GM04503 (cell line): ENCODE measurements at places on chromosomes 2 and 18.
A peak's percentile ranks its signal among the peaks of the same experiment; 100 is the strongest.

DNA sequence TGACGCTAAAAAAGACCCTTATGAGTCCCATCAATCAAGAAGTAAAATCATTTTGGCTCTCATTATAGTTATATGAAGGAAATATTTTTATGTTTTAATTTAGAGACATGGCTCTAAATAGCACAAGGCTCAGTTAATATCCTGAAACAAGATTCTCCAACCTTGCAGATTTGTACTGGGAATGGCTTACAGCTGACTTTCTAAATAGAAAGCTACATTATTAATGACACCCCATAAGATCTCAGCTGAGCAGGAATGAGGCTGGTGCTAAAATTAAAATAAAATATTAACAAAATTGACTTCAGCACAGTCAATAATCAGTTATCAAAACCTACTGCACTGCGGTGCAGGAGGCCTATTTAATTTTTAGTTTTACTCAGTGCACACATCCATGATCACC lies 136.9 kb downstream of the SLC39A10 start:
- DNase-seq, result no peak

DNA sequence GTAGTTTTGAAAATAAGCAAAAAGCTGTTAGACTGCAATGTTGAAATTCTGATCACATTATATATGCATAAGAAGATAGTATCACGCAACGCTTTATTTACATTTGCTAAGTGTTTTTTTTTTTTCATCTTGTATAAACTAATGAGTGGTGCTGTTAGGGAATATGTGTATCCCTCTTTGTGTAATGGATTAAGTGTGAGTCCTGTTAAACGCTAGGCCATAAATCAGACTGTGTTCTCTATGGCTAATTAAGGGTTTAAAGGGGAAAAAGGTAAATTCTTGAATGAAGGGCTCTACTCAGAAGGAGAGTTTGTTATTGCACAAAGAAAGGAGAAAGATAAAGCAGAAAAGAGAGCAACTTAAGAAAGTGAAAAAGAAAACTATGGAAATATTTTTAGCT lies 4.8 kb upstream of the ASXL3 start:
- DNase-seq, result no peak

- no peak for DNase-seq
Measured at GRCh38 chr2:7116511-7116910, 199.3 kb downstream of the RNF144A start.

- no peak for DNase-seq
Measured at GRCh38 chr2:162574615-162575452, 230.9 kb downstream of the GCA start.

GRCh38 chr2:142745691-142746090 lies 131.8 kb upstream of the KYNU start:
- DNase-seq, result no peak

DNA sequence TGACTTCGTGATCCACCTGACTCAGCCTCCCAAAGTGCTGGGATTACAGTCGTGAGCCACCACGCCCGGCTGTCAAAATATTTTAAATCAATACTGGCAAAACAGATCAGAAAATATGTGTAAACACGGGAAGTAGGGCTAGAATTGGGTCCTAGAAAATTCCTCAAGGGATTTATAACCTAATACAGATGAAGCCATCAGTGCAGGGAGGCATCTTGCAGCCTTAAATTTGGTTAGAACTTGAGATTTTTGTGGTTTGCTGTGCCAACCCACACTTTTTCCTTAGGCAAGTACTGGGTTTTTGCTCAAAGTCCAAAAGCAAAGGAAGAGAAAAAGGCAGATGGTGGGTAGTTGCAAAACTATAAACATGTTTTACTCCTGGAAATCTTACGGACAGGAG lies 33.7 kb upstream of the NFE2L2 start:
- peak; percentile 49 for DNase-seq

- no peak for DNase-seq
Measured at GRCh38 chr2:68458981-68459380, 8.1 kb downstream of the FBXO48 start.

GRCh38 chr2:165876712-165877111 lies 76.9 kb downstream of the TTC21B start:
- no peak for DNase-seq

DNA sequence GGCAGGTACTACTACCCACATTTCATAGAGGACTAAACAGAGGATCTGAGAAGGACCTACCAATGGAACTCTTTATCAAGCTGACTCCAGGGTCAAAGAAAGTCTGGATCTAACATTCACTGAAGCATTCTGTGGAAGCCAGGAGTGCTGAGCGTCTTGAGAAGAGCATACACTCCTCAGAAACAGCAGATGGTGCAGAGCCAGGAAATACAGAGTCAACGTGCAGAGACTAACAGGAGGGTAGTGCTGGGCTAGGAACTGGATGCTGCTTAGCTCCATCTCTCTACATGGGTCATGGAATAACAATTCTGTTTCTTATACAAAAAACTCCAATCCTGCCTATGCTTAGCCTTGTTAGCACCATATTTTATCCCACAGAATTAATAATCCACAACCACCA lies 5.5 kb upstream of the SERTAD2 start:
- DNase-seq, result no peak

DNA sequence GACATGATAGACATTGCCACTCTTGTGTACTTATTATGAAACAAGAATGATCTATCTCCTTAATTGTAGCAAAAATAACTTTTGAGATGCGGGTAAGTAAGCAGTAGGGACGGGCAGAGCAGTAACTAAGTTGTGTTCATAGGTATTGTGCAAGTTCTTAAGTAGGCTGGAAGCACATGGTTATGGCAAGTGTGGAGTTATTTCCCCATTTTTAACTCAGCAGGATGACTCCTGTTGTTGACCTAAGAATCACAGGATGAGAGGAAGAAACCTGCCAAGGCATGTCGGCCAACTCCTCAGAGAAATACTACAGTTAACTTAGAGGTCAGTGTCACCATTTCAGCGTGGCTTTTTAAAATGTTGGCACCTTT lies 51.1 kb upstream of the FN1 start:
- DNase-seq, result no peak

DNA sequence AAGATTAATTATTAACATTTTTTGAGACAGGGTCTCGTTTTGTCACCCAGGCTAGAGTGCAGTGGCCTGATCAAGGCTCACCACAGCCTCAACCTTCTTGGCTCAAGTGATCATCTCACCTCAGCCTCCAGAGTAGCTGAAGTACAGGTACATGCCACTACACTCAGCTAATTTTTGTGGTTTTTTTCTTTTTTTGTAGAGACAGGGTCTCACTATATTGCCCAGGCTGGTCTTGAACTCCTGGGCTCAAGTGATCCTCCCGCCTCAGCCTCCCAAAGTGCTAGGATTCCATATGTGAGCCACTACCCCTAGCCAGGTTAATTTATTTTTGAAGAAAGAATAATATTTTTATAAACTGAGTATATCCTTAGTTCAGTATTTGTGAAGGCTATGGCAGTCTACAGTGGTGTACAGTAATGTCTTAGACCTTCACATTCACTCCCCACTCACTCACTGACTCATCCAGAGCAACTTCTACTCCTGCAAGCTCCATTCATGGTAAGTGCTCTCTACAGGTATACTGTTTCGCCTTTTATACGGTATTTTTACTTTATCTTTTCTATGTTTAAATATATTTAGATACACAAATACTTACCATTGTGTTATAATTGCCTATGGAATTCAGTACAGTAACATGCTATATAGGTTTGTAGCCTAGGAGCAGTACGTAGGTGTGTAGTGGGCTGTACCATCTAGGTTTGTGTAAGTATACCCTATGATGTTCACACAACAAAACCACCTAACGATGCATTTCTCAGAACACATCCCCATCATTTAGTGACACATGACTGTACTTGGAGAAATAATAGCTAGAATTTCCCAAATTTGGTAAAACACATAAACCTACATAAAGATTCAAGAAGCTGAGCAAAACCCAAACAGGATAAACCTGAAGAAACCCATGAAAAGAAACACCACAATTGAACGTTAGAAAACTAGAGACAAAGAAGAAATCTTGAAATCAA lies 38.6 kb downstream of the MGAT4A start:
- DNase-seq, result no peak

DNA sequence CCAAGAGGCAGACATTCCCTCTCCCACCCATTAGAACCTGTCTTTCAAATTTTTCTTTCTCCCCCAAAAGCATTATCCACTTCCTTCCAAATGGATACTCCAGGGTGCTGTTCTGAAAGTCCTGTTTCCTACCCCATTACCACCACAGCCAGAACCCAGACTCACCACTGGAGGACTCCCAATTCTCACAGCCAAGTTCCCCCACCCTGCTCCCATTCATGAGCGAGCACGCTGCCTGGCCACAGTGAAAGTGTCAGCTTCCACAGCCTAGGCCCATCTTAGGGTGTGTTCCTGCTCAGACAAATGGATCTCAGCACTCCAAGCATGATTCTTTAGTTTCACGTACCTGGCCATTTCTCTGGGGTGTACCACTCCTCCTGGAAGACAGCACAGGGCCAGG lies 3.8 kb upstream of the ANKRD53 start:
- no peak for DNase-seq

DNA sequence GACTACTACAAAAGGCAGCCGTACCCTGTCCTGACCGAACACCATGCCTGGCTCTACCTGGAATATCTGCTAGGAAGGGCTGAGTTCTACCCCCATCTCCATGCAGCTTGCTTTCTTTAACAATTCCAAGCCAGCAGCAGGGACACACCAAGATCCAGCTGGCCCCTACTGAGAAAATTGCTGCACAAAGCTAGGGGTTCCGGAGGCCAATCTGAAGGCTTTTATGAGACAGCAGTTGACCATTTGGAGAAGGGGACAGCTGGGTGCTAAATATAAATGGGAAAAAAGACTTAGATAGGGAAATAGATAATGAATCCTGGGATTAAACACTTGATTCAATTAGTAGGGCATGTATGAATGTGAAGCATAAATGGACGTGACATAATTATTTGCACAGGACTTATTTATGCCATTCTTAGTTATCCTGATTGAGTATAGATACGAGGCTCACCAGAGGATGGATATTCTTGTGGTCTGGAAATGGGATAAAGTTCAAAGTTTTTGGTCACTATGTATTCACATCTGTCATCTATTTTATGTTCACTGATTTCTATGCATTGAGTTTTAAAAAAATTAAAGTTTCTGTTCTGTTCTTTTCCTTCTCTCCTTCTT lies 204.0 kb downstream of the ZNF521 start:
- DNase-seq, result no peak

DNA sequence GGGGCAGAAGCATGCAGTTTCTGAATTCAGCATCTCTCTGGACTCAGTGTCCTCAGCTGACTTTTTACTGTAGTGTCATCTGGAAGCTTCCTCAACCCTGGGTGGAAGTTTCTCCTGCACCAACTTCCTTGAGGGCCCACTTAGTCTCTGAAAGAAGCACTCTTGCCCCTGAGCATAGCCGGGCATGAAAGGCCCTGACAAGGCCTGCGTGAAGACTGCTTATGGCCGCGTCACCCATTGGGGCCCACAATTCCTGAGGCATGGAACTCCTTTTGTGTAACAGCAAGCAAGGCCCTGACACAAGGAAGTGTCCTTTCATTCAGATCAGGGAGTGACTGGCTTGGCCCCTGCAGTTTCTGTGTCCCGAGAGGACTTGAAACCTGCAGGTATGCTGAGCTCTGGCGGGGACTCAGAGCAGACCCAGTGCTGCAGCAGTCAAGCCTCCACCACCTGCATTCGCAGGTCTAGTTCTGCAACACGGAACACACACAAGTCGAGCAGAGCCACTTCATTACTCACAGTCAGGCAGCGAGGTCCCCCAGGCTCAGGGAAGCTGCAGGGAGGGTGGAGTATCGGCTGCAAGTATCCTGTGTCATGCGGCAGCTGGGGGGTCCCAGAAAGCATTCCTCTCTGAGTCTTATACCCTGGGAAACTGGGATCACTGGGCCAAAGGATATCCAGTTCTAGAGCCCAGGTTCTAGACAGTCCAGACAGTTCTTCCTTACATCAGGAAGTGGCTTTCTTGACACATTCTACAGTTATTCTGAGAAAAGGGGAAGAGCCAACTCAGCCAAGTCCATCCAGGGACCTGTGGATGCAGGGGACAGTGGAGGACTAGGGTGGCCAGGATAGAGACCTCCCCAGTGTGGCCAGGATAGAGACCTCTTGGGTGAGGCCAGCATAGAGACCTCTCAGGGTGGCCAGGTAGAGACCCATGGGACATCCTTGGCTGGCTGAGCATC lies 35.6 kb upstream of the PRLH start:
- no peak for DNase-seq

DNA sequence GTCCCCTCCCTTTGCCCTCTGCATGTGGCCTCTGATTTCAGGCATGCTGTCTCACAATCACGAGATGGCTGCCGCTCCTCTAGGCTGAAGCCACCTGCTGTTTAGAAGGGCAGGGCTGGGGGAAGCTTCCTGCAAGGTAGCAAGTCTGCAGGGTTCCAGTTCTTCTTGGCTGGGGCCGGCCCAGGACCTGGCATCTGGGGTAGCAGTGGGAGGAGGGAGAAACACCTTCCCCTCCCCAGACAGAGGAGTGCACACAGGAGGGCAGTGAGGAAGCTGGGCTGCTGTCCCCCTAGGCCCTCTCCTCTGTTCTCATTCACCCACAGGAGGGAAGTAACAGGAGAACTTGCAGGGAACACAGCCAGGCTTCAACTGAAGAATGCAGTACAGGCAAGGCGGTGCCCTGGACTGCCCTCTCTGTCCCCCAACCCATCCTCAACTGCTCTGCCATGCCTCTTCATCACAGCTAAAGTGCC lies 345.9 kb upstream of the HS6ST1 start:
- no peak for DNase-seq

- DNase-seq, result no peak
Measured at GRCh38 chr2:29450596-29451222, 335.5 kb downstream of the CLIP4 start.

DNA sequence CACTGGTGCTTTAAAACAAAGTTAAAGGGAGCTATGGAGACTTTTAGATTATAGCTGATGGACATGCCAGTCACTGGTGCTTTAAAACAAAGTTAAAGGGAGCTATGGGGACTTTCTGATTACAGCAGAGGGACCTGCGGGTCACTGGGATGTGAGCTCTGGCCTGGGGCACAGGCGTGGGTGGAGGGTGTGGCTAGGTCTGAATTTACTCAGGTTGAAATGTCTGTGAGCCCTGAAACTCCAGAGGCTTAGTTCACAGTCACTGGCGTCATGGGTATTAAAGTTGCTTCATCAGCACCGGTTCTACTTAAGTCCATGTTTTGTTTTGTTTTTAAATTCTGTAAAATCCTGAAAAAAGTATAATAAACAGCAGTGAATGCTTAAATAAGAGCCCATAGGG lies 49.0 kb upstream of the TMEM18 start:
- DNase-seq, result no peak

- no peak for DNase-seq
Measured at GRCh38 chr18:79690586-79691482, 11.2 kb downstream of the CTDP1 start.

GRCh38 chr18:23920054-23920453 lies 94.5 kb upstream of the TTC39C start:
- DNase-seq, result no peak

DNA sequence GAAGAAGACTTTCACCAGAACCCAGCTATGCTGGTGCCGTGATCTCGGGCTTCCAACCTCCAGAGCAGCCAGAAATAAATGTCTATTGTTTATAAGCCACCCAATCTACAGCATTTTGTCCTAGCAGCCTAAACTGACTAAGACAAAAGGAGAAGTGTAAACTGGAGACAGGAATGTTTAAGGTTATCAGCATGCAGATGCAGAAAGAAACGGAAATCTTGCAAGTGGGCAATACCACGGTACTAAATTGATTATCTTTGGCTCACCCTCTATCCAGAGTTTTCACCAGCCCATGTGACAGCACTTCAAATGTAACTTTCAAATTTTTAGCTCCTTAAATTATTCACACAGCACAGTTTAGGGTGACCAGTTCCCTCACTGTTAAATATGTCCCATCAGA lies 5.7 kb upstream of the CAPN14 start:
- DNase-seq, result no peak

GRCh38 chr2:64655018-64655664 lies 1.4 kb upstream of the SERTAD2 start:
- no peak for DNase-seq

GRCh38 chr18:14086458-14087231 lies 45.6 kb downstream of the ZNF519 start:
- DNase-seq, result peak; percentile 8
